ENCODE measurements at places on chromosomes 3 and 15.

DNA sequence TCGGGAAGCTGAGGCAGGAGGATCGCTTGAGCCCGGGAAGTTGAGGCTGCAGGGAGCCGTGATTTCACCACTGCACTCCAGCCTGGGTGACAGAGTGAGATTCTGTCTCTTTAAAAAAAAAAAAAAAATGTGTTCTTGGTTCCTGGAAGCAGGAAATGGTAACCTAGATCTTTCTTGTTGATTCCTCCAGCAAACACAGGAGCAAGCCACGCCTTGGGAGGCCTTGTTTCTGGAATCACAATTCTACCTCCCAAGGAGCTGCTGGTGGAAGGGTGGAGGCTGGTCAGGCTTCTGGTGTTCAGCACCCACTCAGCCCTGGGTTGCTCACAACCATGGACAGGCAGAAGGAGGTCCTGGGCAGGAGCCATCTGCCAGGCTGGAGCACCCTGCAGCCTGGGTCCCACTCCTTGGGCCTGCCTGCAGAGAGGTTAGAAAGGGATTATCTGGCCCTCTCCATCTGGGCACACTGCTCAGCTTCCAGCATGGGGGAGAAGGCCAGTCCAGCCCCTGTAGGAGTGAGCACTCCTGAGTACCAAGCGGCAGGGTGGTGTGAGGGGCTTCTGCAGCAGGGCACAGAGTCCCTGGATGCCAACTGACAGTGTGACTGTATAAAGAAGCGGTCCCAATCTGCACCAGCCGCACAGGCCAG, 65.6 kb downstream of the ABTB1 start:
- no peak for DNase-seq

- no peak for DNase-seq
These were observed 116.1 kb downstream of the KLF13 start for GRCh38 chr15:31442699-31443111.

DNA sequence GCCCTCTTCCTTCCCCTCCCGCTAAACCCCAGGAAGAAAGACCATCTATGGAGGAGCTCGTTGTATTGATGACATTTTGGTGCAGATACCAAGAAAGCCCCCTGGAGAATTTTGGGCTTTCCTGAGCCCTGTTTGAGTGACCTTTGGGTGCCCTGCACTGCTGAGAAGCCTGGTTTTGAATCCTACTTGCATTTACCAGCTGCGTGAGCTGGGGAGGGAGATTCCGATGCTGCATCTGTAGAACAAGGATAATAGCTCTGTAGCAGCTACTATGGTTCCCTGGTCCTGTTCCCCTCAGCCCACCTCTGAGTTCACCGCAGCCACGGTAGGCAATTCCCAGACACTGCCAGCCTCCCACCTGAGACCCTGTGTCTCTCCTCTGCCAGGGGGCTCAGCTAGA, 5.2 kb downstream of the APOD start:
- no peak for DNase-seq

DNA sequence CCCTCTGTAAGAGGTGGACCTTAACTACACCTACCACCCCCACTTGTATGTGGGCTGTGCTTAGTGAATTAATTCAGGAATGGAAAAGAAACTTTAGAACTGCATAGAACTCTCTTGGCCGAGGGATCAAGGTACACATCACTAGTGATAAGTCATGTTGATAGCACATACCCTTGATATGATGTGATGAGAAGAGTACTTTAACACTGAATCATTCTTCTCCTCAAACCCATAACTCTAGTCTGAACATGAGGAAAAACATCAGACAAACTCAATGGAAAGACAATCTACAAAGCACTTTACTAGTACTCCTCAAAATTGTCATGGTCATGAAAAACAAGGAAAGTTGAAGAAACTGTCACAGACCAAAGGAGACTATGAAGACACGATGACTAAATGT, 87.6 kb downstream of the P2RY1 start:
- DNase-seq, result no peak

Data from T1000 (cell line).